ENCODE measurements at places on chromosomes 12 and 14. TPM values are rescaled to one million over a fixed set of nuclear protein-coding genes. Genes with fewer than 3 reads are reported as not detected.

NR1H4 gene
- not detected for total RNA-seq

GRCh38 chr14:59464486-59465315 lies 479 bp downstream of the GPR135 start:
- peak overlapping the region; percentile 48 for H3K27ac ChIP-seq
- H3K4me1 ChIP-seq: peaks cover 14% of the 10 kb centered on the region
- H3K27me3 ChIP-seq: no peaks in the 10 kb centered on the region
- DNase-seq: peak; percentile 64
- H3K4me3 ChIP-seq: peak overlapping the region; percentile 86

GRCh38 chr12:109890620-109891170 lies 9.4 kb upstream of the TCHP start:
- no peaks in the 10 kb centered on the region for H3K27me3 ChIP-seq
- DNase-seq: no peak
- peaks cover 59% of the 10 kb centered on the region for H3K4me1 ChIP-seq
- no peak overlapping the region for H3K4me3 ChIP-seq
- H3K36me3 ChIP-seq: no peaks in the 10 kb centered on the region
- no peak overlapping the region for H3K27ac ChIP-seq

KERA gene
- not detected for total RNA-seq

DNA sequence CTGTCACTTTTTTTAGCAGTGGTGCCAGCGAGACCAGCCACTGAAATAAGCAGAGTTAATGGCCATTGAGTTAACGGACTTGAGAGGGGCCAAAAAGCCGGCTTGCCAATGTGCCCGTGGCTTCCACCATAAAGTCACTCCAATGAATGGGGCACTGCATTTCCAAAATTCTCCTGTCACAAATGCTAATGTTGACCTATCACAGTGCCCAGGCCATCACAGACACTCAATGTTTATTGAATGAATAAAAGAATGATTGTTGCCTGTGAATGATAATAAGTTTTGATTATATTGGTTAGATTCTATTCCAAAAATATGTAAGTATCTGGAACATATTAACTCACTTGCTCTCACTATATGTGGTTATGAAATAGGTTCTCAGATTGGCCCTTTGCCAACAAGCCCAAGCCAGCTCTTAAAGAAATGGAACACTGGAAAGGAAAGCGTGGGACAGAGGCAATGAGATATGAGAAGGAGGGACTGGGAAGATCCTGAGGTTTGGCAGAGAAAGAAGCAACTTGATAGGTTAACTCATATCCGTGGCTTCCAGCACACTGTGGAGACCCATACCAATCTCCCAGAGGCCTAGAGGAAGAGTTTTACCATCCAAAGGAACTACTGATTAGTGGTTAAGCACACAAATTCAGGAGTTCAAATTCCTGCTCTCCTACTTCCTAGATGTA lies 108.7 kb downstream of the BTG1 start:
- H3K36me3 ChIP-seq: no peaks in the 10 kb centered on the region
- no peaks in the 10 kb centered on the region for H3K27me3 ChIP-seq
- H3K4me1 ChIP-seq: peaks cover 50% of the 10 kb centered on the region
- no peak for DNase-seq
- no peak overlapping the region for H3K4me3 ChIP-seq

TMPRSS12 gene
- not detected for total RNA-seq

DNA sequence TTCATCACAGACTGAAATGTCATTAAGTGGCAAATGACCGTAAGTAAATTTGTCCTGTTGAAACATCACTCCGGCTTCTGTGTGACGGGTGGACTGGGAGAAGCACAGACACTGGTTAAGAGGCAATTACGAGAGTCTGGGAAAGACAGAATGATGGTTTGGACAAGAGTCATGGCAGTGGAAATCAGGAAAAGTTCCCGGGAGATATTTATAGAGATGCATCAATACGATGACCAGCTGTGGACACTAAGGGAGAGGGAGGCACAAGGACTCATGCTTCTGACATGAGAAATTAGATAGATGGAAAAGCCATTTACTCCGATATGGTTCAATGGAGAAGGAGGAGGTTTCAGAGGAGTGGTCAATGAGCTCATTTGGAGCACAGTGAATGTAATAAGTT lies 27.3 kb downstream of the CKAP4 start:
- no peak overlapping the region for H3K4me3 ChIP-seq
- peaks cover 3% of the 10 kb centered on the region for H3K4me1 ChIP-seq
- H3K27me3 ChIP-seq: peaks cover 39% of the 10 kb centered on the region

- no peak overlapping the region for H3K27ac ChIP-seq
- no peak overlapping the region for H3K4me3 ChIP-seq
- no peak for DNase-seq
- peaks cover 5% of the 10 kb centered on the region for H3K4me1 ChIP-seq
- no peaks in the 10 kb centered on the region for H3K36me3 ChIP-seq
- peaks cover 5% of the 10 kb centered on the region for H3K27me3 ChIP-seq
These were observed 94.0 kb upstream of the SLC38A4 start for GRCh38 chr12:46919666-46920400.

DNA sequence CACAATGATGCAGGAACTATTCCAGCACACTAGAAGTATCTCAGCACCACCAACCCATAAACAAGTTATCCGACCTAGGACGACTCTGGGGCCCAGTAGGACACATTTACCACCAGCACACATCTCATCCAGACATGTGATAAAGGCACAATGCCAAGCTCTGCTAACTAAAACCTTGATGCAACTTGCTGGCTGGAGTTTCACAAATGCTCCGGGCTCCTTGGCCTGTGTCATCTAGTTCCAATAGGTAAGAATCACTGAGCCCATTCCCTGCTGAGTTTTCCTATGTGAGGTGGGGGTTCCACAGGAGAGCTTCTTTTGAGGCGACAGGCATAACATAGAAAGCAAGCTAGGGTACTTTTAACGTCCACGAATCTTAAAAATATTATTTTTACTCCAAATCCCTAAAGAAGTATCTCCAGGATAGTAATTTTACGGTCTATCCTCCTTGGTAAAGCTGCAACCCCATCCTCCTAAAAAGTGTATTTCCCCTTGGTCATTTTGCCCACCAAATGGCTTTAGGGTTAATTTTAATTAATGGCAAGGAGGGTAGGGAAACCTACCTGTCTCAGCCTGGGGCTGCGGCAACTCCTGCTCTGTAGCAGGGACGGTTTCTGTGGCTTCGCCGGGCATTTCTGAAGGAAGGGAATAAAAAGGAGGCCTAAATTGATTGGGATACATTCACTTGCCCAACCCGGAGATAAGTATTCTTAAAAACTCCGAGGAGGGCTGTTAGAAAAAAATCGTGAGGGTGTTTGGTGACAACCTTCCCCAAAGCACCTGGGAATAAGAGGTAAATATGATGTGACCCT lies 1.0 kb downstream of the NACA start:
- peaks cover 63% of the 10 kb centered on the region for H3K4me1 ChIP-seq
- H3K36me3 ChIP-seq: peaks cover 60% of the 10 kb centered on the region
- peak overlapping the region; percentile 98 for H3K27ac ChIP-seq
- H3K27me3 ChIP-seq: no peaks in the 10 kb centered on the region
- no peak for DNase-seq

- DNase-seq: no peak
- H3K4me3 ChIP-seq: no peak overlapping the region
- no peak overlapping the region for H3K27ac ChIP-seq
- H3K27me3 ChIP-seq: peaks cover 5% of the 10 kb centered on the region
These were observed 95.9 kb downstream of the SETD3 start for GRCh38 chr14:99384450-99385417.

- DNase-seq: no peak
- H3K4me3 ChIP-seq: no peak overlapping the region
- H3K4me1 ChIP-seq: no peaks in the 10 kb centered on the region
- H3K27ac ChIP-seq: no peak overlapping the region
- no peaks in the 10 kb centered on the region for H3K36me3 ChIP-seq
These were observed 44.9 kb downstream of the ESRRB start for GRCh38 chr14:76420827-76421226.

ZC3H10 gene
- 17.1 TPM for total RNA-seq

EIF2B2 gene
- 36.6 TPM for total RNA-seq

DNA sequence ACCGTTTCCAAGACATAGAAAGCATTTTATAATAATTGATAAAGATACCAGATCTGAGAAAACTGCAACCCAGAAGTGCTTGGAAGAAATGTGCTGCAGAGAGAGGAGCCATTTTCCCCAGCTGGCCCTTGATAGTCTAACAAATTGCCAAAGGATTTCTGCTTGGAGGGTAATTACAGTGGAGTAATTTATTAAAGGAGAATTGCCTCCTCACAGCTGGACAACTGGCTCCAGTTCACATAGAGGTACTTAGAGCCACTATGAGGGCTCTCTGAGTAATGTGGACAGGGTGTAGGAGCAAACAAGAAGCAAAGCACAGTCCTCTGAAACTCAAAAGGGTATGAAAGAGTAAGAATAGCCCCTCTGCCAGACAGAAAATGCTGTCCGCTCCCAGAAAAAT lies 335.6 kb downstream of the SYT1 start:
- no peak overlapping the region for H3K4me3 ChIP-seq
- no peaks in the 10 kb centered on the region for H3K27me3 ChIP-seq
- H3K4me1 ChIP-seq: no peaks in the 10 kb centered on the region
- no peak for DNase-seq

DNA sequence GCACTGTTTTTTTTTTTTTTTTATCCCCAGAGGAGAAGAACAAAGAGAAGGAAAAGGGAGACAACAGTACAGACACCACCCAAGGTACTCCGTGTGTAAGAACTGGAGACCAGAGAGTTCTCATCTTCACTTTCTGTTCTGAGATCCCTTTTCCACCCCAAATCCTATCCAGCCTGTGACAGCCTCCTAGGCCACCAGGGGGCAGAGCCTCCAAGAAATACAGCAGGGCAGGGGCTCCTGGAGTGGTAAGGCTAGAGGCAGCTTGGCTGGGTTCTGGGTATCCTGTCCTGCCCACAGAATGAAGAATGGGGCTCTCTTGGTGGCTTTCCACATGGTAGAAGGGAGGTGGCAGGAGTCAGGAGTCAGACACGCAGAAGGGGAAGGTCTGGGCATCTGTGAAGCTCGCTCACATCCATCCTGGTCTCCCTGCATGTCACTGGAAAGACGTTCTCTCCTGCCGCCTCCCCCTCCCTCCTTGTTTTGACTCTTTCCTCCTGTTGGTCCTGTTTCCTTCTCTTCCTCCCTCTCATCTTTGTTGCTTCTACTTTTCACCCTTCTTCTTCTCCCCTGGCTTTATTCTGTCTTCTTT lies 12.0 kb downstream of the CLSTN3 start:
- H3K27me3 ChIP-seq: no peaks in the 10 kb centered on the region
- H3K27ac ChIP-seq: no peak overlapping the region
- no peak overlapping the region for H3K4me3 ChIP-seq
- H3K36me3 ChIP-seq: peaks cover 14% of the 10 kb centered on the region
- no peaks in the 10 kb centered on the region for H3K4me1 ChIP-seq

SUPT16H gene
- 102 TPM for total RNA-seq

DNA sequence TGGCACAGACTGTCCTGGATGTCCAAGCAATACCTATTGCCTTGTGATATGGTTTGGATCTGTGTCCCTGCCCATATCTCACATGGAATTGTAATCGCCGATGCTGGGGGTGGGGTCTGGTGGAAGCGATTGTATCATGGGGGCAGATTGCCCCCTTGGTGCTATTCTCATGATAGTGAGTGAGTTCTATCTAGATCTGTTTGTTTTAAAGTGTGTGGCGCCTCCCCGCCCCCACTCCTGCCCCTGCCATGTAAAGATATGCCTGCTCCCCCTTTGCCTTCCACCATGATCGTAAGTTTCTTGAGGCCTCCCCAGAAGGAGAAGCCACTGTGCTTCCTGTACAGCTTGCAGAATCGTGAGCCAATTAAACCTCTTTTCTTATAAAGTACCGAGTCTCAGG lies 16.8 kb upstream of the LRRC10 start:
- no peak for DNase-seq
- H3K4me1 ChIP-seq: no peaks in the 10 kb centered on the region
- no peak overlapping the region for H3K27ac ChIP-seq
- no peaks in the 10 kb centered on the region for H3K36me3 ChIP-seq
- peaks cover 7% of the 10 kb centered on the region for H3K27me3 ChIP-seq

DNA sequence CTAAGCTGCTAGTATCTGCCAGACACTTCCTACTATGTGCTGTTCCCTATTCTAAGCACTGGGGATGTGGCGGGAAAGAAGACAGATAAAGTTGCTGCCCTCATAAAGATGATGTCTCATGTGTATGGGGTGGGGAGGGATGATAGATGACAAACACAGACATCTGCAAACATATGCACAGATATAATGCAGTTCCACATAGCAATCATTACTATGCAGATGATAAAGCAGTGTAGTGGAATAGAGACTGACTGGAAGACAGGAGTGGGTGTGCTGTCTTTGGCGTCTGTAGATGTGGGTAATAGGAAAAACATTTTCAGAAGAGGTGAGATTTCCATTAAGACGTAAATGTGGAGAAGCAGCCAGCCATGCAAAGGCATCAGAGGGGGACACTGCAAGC lies 243.6 kb downstream of the DPY19L2 start:
- H3K27me3 ChIP-seq: no peaks in the 10 kb centered on the region
- H3K4me1 ChIP-seq: no peaks in the 10 kb centered on the region
- no peak overlapping the region for H3K4me3 ChIP-seq
- no peak for DNase-seq

DNA sequence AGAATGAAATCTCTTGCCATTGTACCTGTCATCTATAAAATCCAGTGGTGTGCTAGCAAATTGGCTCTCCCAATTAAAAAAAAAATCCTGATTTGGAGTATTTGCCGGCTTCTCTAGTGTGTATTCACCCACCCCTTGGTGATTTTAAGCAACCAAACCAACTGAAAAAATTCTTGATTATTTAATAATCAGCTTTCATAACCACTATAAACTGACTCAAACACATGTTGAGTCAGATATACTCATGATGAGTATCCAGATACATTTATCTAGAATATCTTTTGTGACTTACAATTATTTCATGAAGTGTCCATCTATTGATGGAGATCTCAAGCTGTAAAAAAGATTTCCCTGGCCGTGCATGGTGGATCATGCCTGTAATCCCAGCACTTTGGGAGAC lies 205.4 kb downstream of the RASSF9 start:
- no peaks in the 10 kb centered on the region for H3K27me3 ChIP-seq
- no peak overlapping the region for H3K27ac ChIP-seq
- no peak for DNase-seq
- H3K36me3 ChIP-seq: no peaks in the 10 kb centered on the region

DNA sequence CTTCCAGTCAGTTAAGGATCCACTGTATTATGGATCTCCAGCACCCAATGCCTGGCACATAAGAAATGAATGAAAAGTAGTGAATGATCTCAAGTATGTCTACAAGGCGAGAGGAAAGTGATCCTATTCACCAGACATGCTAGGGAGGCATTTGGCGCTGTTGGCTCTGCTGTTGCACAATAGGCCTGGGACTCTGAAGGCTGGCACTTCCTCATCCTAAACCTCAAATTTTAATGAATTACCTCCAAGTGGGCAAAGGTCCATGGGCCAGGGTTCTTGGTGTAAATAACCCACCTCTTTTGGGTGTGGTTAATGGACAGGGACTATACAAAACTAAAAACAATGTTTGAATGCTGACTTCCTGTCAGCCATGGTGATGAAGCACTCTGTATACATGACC lies 173.4 kb upstream of the PZP start:
- H3K27ac ChIP-seq: no peak overlapping the region
- H3K27me3 ChIP-seq: no peaks in the 10 kb centered on the region
- DNase-seq: no peak
- peaks cover 3% of the 10 kb centered on the region for H3K4me1 ChIP-seq
